ENCODE measurements at places on chromosomes 3 and 15.
A peak's percentile ranks its signal among the peaks of the same experiment; 100 is the strongest.

GRCh38 chr3:197003461-197004385 lies 25.9 kb downstream of the MELTF start:
- no peak for DNase-seq

- DNase-seq, result no peak
Observed at GRCh38 chr3:50205413-50206276, 574 bp downstream of the SLC38A3 start.

GRCh38 chr3:104031598-104031997 lies 1335.1 kb upstream of the ALCAM start:
- no peak for DNase-seq

DNA sequence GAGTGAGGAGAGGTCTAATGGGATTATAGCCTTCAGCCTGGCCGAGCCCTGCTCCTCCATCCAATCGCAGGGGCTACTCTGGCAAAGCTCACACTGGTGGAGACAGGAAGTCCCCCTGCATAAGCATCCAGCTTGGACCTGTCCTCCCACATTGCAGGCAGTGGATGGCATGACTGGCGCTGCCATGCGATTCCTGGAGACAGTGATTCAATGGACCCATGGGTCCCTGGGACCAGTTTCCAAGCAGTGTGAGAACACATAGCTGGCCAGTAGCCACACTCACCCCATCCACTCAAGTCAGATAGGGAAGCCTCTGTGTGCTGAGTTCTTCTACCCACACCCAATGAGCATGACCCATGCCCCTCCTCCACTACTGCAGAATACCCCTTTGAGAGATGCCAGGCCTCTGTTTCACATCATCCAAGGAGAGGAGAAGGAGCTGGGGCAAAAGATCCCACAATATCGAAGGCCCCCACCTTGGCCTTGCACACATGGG lies 18.1 kb upstream of the POC1A start:
- DNase-seq, result no peak

DNA sequence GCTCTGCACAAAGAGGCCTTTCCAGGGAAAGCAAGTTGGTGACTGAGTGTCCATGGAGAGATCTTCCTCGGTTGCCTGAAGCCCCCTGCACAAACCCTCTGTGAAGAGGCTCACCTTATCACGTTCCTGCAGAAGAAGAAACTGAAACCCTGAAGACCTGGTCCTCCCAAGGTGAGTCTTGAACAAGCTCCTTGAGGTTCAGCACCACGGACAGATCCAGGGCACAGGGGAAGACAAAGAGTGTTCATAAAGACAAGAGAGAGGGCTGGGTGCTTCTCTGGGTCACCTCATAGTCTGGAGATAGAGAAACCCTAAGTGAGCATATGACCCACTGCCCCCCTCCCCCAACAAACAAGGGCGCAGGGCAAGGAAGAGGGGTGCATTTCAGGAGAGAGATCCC lies 21.7 kb upstream of the TBC1D21 start:
- DNase-seq, result no peak

- DNase-seq, result no peak
Observed at GRCh38 chr3:134339913-134340312, 34.3 kb downstream of the AMOTL2 start.

DNA sequence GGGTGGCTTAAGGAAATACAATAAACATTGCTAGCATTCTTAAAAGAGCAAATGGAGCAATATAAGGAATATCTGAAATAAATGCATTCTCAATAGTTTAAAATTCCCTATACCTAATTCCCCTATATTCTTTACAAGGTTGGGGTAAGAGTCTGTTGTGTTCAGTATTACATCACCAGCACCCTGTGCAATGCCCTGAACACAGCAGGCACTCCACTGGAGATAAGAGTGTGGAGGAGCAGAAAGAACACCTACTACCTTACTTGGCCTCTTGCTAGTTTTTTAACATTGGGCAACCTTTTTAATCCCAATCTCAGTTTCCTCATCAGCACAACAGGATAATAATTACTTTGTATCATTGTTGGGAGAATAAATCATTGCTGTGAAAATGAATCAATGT lies 140.2 kb upstream of the PLXND1 start:
- no peak for DNase-seq

- peak; percentile 71 for DNase-seq
Observed at GRCh38 chr15:100849021-100849854, 30.4 kb upstream of the ALDH1A3 start.

DNA sequence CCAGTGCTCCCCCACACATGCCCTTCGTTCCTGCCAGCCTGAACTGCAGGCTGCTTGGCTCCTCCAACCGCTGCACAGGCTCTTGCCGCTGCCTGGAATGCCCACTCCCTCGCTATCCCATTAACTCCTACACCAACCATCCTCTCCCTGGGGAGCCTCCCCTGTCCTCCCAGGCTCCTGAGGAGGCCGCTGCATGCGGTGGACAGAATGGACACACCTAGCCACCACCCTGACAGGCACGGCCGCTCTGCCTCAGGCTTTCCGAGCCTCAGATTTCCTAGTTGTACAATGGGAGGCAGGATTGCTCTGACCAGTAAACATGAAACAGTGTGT lies 2.3 kb downstream of the PLXNB1 start:
- DNase-seq, result no peak

DNA sequence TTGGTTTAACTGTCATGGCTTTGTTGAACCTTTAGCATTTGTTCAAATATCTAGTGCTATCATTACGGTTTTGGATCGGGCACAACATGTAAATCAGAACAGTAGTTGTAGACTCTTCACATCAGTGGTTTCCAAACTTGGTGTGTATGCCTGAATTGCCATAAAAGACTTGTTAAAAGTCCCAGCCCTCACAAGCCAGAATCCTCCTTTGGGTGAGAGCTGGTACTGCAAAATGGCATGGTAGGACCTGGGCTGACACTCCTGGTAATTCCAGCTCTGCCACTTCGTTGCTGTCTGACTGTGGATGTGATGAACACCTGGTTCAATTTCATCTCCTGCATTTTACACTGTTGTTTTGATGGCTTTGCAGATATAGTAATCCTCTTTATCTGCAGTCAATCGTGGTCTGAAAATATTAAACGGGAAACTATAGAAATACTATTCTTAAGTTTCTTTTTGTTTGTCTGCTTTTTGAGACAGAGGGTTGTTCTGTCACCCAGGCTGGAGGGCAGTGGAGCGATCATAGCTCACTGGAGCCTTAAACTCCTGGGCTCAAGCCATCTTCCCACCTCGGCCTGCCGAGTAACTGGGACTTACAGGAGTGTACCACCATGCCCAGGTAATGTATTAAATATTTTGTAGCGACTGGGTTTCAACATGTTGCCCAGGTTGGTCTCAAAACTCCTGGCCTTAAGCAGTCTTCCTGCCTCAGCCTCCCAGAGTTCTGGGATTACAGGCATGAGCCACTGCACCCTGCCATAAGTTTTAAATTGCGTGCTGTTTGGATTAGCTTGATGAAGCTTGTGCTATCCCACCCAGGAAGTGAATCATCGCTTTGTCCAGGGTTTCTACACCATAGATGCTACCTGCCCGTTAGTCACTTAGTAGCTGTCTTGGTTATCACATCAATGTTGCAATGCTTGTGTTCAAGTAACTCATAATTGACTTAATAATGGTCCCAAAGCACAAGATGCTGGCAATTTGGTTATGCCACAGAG lies 61.6 kb downstream of the RAB7A start:
- no peak for DNase-seq

DNA sequence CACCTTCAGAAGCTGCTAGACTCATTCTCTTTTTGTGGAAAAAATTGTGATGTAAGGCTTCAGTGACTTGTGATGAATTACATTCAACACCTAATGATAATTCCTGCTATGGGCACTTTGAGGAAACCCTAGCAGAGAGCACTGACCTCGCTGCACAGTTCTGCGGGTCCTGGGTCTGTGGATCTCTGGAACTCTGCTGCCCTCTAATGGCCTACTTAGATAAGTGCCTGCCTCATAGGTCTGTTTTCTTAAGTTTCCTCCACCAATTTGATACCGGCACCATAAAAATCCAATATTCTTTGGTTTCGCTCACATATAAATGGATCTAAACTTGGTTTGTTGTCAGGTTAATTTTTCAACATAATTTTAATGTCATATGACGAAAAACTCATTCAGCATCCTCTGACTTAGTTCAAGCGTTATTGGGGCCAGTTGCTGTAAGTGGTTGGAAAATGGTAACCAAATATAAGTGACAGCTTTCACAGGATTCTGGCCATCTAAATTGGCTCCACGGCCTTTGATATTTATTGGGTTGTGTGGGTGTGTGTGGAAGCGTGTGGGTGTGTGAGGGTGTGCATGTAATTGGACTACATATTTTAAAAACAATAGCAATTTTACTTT lies 10.4 kb downstream of the SLITRK3 start:
- DNase-seq, result no peak

DNA sequence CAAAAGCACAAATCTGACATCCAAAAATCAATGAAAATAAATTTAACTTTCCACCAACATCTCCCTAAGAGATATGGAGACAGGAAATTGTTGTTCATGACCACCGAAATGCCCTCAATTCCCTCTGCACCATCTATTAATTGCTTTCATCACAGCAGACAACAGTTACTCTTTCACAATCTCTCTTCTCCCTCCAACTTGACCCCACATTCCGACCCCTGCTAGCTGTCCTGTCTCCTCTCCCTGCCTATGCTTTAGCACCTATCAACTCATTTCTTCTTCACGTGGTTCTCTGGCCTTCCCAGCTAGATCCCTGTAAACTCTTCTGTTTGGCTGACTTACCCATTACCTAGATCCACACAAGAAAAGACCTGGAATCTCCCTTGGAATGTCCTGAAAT lies 173.9 kb upstream of the ADAMTS9 start:
- no peak for DNase-seq

DNA sequence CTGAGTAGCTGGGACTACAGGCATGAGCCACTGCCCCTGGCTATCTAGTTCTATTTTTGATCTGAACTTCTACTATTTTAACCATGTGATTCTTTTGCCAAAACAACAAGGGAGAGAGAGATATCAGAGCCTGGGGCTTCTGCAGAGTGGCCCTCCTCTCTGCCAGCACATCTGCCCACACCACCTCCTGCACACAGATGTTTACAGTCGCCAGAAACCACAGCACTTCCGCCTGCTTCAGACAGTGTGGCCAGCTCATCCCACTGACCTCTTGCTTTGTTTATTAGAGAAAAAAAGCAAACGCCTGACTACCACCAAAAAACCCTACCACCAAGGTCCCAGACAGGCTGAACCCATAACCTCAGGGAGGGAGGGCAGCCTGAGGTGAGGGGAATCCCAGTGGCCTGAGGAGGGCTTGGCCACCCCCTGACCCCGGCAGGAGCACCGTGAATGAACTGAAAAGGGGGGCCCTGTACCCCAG lies 85.9 kb upstream of the ABHD2 start:
- no peak for DNase-seq

GRCh38 chr15:69643476-69643875 lies 190.9 kb downstream of the RPLP1 start:
- DNase-seq, result no peak

DNA sequence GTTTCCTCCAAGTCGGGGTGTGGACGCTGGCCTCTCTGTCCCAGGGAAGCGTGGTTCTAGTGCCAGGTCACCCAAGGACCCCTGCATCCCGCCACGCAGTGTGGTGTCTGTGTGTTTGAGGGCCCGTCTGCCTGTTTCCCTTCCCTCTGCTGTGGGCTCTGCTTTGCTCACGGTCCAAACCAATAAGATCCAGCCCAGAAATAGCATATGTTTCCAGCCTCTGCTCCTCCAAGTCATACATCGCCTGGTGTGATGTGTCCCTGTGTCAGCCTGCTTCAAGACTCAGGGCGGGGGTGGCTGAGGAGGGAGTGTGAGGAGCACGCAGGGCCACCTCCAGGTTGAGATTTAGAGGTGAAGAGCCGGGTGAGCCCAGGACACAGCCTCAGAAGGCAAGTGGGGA lies 21.9 kb upstream of the RPL29 start:
- no peak for DNase-seq

DNA sequence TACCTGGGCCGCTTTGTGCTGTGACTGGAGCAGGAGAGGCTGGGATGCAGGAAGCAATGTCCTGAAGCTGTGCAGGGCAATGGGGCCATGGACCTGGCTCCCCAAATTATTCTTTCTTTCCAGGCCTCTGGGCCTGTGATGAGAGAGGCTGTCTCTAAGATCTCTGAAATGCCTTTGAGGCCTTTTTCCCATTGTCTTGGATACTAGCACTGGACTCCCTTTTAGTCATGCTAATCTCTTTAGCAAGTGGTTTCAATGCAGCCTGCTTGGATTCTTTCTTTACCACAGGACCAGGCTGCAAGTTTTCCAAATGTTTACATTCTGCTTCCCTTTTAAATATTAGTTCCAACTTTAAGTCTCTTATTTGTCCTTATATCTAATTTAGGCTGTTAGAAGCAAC lies 64.8 kb upstream of the SGO1 start:
- no peak for DNase-seq

- no peak for DNase-seq
Observed at GRCh38 chr15:65937476-65937875, 68.2 kb downstream of the RAB11A start.

DNA sequence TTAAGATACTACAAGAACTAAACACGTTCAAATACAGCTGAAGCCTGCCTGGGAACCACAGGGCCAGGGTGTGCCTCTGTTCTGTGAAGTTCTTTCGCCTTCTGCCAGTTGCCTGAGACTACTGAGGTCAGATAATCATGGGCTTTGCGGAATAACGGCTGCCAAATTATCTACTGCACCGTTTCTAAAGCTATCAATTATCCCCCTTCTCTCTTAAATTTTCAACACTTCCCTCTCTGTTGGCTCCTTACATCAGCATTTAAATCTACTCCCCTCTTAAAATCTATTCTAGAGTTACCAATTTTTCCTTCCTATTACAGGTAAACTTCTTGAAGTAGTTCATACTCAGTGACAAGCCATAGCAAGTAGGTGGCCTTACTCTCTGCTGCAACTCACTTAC lies 6.2 kb upstream of the NEO1 start:
- no peak for DNase-seq

DNA sequence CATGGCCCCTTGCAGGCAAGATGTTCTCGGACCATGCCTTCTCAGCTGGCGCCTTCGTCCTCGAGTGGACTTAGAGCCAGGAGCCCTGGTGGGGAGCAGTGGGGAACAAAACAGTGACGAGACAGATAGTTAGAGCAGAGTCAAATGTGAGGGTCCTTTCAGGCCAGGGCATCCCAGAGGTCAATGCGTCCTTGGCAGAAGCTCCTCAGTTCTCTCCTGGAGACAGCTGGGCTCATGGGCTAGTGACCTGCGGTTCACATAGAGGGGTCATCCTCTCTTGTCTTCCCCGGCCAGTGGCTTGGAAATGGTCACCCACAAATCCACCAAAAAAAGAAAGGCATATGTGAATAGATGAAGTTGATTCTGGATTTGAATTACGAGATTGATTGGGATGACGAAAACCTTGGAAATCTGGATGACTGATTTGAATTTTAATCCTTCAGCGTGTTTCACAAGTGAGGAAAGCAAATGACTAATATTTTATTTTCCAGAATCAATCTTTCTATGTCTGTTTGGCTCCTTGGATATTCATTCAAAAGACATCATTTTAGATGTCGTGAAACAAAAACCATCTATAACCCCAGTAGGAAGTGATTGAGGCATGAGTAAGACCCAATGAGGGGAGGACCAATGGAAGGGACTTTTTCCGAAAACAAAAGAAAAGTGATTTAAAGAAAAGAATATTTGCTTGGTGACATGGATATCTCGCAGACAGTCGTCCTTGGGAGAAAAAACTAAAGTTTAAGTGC lies 84.5 kb downstream of the ASB7 start:
- no peak for DNase-seq

Data from 8988T (cell line).